ENCODE measurements at places on chromosomes 4 and X.

DNA sequence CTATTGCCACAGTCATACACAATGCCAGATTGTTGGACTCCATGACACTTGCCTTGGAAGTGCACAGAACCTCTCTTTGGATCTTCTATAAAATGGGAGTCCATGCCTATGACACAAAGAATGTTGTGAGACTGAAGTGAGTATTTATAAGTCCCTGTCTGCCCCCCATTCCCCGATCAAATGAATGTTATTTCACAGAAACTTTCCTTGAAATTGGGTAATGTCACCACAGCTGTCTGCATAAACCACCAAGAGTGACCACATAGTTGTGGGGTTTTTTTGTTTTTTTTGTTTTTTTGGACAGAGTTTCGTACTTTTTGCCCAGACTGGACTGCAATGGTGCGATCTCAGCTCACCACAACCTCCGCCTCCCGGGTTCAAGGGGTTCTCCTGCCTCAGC is 27.1 kb upstream of the REST start:
- no peak for DNase-seq

DNA sequence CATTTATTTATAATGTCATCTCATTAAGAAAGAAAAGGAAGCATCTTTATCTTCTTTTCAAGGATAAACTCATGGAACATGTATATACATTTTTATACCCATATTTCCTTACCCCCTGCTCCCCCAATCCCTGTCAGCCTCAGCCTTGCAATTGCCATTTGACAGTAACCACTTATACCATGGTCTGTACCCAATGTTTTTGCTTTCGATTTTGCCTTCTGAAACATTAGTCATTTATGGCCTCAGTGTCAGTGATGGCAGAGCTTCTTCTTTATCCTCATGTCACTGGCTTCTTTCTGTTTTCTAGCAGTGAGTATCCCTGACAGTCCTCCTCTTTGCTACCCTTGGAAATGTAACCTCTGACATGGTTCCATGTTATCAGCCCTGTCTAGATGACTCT is 228.4 kb downstream of the SPRY1 start:
- no peak for DNase-seq

GRCh38 chrX:74924449-74925224 is 615 bp downstream of the NEXMIF start:
- peak; percentile 1 for DNase-seq

- no peak for DNase-seq
Measured at GRCh38 chr4:6020613-6021012, 2.4 kb upstream of the C4orf50 start.

GRCh38 chr4:24328711-24329110 is 255.6 kb downstream of the DHX15 start:
- DNase-seq, result no peak

- no peak for DNase-seq
Measured at GRCh38 chr4:8708401-8709021, 115.9 kb downstream of the CPZ start.

DNA sequence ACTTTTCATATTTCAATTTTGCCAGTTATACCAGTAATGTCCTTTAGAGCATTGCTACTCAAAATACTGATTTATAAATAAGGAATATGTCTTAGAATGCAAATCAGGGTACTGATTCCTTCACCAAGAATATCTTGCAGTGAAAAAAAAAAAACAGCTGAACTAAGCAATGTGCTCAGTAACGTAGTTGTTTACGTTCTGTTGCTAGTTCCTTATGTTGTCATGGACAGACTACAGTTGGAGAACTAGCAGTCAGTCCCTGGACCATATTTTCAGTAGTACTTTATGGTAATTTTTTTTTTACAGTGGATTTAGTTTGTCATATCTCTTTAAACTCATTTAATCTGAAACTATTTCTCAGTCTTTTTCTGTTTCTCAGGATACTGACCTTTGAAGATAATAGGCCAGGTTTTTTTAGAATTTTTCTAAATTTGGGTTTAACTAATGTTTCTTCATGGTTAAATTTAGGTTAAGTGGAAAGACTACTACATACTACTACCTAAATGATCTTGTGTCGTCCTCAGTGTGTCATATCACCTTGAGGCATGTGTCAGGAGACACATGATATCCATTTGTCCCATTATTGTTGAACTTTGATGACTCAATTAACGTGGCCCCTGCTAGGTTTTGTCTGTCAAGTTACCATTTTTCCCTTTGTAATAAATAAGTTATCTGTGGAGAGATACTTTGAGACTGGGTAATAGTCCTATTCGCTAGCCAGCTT is 21.0 kb downstream of the SMARCAD1 start:
- no peak for DNase-seq

DNA sequence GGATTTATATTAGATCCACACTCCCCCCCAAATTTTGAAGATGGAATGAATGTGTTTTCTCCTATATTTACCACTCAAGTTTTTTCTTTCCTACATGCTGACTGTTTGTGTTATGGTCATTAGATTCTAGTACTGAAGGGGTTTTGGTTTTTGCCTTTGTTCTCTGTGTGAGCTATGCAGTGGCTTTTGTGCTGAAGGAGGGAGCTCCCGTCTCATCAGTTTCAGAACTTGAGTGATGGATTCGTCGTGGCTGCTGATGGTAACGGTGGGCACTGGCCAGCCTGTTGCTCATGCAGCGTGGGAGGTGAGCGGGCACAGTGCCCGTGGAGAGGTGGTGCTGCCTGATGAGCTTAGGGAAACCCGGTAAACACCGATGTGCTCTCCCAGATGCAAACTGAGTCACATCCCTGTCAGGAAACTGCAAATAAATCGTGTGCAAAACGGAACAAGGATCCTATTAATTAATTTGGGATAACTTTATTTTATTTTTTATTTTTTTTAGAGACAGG is 101.5 kb downstream of the SORBS2 start:
- no peak for DNase-seq

DNA sequence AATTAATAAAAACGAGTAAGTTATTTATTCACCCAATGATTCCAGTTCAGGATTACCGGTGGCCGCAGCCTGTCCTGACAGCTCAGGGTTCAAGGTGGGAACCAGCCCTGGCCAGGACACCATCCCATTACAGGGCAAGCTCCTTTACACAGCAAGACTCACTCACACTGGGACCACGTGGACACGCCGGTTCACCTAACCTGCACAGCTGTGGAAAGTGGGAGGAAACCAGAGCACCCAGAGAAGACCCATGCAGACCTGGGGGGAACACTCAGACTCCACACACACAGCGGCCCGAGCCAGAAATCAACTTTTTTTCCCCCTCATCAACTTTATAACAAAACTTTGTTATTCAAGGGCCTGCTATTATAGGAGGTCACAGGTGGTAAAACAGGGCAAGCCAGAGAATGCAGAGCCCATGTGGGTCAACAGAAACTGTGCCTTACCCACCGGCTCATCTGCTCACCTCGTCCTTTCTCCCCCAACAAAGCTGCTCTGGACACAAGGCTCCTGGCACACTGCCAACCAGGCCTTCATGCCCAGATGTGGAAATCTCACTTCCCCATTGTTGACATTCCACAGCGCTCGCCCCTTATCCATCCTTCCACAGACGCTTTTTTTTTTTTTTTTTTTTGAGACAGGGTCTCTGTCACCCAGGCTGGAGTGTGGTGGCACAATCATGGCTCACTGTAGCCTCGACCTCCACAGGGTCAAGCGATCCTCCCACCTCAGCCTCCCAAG is 8.0 kb upstream of the ODAPH start:
- DNase-seq, result no peak

DNA sequence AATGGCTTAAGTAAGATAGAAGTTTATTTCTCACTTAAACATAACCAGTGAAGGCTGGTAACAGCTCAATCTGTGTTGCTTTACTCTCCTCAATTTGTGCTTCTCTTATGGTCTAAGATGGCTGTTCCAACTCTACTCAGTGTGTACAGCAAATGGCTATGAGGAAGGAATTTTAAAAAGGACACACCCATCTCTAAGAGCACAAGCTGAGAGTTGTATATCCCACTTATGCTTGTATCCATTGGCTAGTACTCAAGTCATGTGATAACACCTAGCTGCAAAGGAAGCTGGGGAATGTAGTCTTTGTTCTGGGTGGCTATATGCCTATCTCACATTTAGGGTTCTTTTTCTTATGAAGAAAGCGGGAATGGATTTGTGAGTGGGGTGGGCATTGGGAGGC is 63.3 kb downstream of the GPAT3 start:
- DNase-seq, result no peak

DNA sequence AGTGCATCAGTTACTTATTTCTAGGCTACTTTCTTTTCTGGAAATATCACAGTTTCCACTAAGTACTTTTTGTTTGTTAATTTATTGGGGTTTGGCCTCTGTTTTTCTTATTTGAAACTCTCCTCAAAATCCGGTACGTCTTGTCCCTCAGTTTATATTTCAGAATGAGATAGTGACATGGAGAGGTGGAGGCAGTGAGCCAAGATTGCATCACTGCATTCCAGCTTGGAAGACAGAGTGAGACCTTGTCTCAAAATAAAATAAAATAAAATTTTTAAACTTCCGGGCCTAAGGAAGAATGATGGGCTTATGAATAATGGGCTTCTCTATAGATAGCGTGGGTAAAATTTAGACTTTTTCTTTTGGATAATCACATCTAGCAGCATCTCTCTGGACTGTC is 567.8 kb downstream of the TRIML1 start:
- no peak for DNase-seq
